GM19239 (cell line): ENCODE measurements at places on chromosomes 4 and X.

- no peak for DNase-seq
Measured at GRCh38 chr4:55363691-55364351, 17.8 kb downstream of the SRD5A3 start.

DNA sequence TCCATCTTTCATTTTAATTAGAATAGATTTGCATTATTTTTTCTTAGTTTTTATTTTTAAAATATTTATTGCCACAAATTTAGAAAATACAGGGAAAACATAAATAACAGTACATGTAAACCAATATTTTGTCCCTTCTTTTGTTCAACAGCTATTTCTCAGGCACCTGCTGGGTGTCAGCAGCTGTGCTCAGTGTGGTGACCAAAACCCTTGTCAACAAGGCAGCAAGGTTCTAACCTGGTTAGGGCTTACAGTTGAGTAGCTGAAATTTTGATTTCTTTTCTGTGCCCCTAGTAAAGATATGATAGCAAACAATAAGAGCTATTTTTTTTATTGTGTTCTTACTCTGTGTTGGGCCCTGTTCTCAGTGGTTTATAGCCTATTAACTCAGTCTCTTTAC, 128.1 kb downstream of the PTTG2 start:
- DNase-seq: no peak

DNA sequence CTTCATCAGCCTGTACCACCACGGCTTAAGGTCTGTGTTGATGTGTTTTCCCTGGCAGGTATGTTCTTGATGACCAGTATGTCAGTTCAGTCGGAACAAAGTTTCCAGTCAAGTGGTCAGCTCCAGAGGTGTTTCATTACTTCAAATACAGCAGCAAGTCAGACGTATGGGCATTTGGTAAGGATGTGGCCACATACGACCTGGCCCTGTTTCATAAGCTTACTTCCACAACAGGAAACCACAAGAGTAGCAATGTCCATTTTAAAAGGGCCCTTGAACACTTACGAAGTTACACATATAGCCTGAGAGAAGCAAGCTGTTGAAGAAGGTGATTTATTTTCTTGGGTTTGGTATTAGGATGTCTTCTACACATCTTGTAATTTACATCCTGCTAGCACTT, 46.1 kb downstream of the BMX start:
- DNase-seq: no peak

DNA sequence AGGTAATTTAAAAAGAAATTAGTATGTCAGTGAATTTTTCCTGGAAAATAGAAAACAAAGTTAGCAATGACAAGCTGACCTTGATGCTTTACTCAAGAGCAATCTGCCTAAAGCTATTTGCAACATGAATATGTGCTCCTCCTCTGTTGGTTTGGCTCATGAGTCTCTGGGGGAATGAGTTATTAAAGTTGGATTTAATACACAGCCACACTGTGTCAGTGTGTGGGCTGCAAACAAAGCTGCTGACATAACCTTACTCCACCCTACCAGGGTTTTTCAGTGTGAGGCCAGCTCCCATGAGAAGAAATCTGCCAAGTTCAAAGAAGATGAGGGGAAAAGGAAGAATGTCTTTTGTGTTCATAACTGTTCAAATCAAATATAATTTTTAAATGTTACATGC, 280.5 kb downstream of the TLL1 start:
- DNase-seq: no peak

DNA sequence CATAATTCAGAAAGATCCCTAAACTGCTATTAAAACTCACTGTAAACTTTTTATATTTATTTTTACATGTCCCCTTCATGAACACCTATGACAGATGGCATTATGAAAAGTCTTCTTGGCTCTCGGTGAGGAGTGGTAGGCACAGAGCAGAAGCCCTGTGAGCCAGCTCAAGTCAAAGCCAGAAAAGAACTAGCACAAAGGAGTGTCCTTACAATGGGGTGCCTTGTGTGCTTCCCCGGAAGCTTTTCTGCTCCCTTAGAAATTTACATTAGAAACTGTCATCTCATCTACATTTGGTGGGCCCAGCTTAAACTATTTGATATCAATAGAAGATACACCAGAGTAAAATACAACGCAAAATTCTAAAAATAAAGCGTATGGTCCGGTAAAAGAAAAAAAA, 135.7 kb upstream of the MAP3K15 start:
- DNase-seq: no peak

- DNase-seq: no peak
Measured at GRCh38 chr4:80307183-80307735, 28.3 kb upstream of the CFAP299 start.
